Esophagus squamous epithelium (tissue), 5 donors: ENCODE measurements at places on chromosomes 5 and 9.

DNA sequence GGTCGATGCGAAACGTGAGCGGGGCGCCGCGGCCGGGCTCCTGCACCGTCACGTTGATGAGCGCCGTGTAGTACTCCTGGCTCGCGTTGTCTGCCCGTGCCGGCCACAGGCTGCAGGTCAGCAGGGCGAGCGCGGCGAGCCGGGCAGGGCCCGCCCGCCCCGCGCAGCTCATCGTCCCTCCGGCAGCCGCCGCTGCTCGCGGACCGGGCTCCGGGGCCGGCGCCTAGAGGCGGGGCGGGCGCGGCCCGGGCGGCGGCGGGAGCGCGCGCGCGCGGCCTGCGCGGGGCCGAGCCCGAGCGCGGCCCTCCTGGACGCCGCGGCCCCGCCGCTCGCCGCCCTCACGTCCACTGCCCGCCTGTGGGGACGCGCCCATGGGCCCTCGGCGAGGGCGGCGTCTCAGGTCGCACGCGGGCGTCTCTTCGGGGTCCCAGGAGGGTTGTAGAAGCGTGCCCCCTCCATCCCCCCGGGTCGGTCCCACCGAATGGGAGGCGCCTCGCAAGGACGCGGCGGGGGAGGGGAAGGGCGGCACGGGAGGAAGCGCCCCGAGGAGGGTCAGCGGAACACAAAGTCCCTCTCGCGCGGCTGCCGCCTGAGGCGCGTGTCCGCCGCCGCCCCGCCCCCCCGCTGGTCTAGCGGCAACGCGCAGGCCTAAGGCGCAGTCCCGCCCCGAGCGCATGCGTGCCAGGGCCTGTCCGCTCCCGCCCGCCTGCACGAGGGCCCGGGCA is at the start of gene RNF130:
TSS of gene RNF130 (minus strand) at position 229 of the 725 bp plus-strand sequence. CDS start at position 172, 57 bp downstream.
- peak; percentile 43 for DNase-seq

DNA sequence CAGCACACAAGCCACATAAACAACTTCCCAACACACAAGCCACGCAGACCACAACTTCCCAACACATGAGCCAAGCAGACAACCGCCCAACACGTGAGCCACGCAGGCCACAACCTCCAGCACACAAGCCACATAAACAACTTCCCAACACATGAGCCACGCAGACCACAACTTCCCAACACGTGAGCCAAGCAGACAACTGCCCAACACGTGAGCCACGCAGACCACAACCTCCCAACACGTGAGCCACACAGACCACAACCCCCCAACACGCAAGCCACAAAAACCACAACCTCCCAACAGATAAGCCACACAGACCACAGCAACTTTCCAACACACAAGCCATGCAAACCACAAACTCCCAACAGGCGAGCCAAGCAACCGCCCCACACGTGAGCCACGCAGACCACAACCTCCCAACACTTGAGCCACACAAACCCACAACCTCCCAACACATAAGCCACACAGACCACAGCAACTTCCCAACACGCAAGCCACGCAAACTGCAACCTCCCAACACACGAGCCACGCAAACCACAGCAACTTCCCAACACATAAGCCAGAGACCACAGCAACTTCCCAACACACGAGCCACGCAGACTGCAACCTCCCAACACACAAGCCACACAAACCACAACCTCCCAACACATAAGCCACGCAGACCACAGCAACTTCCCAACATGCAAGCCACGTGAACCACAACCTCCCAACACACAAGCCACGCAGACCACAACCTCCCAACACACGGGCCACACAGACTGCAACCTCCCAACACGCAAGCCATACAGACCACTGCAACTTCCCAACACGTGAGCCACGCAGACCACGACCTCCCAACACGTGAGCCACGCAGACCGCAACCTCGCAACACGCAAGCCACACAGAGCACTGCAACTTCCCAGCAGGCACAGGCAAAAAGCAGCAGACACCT is 10.1 kb downstream of the BRD9 start:
- no peak for DNase-seq

DNA sequence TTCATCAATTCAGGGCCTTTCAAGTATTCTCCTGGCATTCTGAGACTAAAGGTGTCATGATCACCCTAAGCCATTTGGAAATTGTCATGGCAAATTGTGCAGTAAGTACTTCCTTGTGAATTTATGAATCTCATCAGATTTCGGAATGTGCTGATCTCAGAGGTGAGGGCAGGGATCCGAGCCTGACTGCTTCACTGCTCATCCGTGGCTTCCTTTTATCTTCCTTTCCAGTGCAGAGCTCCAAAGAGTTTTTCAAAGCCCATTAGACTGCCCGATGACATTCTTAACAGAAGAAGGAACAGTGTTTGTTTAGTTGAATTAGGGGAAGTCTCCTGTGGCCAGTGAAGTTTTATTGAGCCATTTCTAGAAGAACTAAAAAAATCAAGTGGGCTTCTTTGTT is 182.8 kb upstream of the GDNF start:
- DNase-seq: no peak

DNA sequence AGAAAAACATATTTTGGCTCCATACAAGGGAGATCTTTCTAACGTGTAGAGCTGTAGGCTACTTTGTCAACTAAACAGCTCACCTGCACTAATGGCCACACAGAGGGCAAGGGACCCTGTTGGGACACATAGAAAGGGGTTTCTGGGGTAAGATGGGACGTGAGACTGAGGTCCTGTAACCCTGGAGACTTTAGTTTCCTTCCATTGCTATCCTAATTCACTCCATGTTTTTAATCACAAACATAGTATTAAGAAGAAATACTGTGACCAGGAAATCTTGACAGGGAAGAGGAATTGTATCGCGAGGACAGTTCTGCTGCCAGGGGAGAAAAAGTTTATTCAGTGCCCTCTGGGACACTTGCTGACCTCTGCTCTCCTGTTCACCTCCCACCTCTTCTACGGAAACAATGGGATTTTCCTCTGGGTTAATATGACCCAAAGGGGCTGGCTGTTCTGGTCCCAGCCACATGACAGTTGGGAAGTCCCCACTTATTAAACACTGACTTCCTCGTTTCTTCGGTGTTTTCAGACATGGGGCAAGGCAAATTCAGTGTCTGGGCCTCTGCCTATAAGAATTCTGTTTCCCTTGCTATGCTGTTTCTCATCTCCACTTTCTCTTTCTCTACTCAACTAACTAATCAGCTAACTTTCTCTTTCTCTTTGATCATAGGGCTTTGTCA is 106.9 kb upstream of the SEMA6A start:
- no peak for DNase-seq

DNA sequence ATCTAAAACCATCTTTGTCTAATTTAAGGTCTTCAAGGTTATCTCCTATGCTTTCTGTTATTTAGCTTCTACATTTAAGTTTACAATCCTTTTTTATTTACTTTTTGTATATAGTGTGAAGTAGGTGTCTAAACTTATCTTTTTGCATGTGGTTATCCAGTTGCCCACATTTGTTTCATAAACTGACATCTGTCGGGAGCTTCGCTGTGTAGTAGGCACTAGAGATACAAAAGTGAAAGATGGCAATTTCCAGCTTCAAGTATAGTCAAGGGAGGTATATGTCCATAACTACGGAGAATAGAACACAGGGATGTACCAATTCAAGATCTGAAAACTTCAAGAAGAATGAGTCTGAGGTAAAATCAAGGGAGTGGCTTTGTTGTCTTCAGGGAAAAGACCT is 38.7 kb upstream of the ELL2 start:
- DNase-seq: no peak

GRCh38 chr5:138708791-138709190 is 44.4 kb upstream of the CTNNA1 start:
- DNase-seq: no peak

- no peak for DNase-seq
These were observed 47.2 kb upstream of the FCHO2 start for GRCh38 chr5:72908664-72909063.

DNA sequence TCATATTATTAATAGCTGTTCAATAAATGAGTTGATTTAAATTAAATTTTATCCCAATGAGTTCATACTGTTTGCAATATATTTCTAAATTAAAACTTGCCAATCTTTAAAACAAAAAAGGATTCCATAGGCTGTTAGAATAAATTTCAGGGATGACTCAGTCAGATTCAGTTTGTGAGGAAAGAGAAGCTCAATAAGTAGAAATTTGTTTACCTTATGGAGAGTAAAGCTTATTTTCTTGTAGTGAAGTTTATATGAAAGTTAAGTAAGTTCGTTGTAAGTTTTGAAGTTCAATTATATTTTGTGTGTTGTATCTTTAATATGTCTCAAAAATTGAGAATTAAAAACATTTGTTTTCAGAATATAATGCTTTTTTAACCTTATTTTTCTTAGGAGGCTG is 29.0 kb downstream of the GPBP1 start:
- DNase-seq: no peak

DNA sequence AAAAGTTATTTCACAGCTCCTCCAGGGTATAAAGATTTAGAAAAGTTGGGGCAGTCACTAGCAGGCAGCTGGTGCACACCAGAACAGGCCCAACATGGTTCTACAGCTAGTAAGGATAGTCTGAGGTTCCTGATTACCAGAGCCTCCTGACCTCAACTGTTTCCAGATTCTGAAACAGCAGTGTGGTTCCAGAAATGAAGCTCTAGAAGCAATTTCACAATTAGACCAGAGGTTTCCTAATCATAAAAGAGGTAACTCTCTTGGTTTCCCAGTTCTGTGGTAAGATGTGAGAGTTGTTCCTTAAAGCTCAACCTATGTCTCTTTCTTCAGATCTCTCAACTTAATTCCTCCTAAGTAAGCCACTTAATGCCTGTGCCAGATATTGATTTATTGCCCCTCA is 11.9 kb downstream of the AGTPBP1 start:
- no peak for DNase-seq

GRCh38 chr5:12636209-12636608 is 732.0 kb upstream of the CTNND2 start:
- no peak for DNase-seq

DNA sequence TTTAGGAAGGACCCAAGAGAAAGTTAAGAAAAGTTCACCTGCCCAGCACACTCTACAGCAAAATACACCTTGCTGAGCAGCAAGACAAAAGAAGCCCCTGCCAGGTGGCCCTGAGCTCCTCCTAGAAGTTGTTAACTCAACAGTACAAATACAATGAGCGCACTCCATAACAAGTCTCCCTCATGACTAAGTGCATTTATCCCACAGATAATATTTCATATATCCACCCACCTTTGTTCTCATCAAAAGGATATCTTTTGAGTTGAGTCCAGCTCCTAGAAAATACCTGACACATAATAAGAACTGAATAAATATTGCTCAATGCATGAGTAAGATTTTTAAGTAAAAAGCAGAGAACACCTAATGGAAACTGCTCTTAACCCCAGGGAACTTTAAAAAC is 73.3 kb downstream of the ABCA1 start:
- DNase-seq: no peak

- DNase-seq: no peak
These were observed 75.0 kb downstream of the TNC start for GRCh38 chr9:115042781-115043509.

DNA sequence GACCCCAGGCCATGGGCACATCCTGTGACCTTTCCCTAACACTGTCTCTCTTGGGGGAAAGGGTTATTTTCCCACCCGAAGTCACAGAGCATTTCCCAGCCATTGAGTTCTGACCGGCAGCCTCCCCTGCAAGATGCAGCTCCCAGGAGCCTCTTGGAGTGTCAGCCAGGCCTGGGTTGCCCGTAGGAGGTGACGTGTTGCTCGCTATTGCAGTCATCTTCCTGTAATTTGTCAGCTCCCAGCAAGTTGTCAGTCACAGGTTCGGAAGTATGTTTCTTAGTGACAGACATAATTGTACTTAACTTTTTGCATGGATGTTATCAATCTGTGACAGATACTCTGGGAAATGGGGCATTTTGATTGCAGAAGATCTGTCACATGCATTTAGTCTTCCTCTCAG is 74.5 kb downstream of the MVB12B start:
- DNase-seq: no peak

GRCh38 chr5:173744551-173744950 is 128.1 kb upstream of the BOD1 start:
- DNase-seq: no peak
